Left renal cortex interstitium (tissue), 4 donors: ENCODE measurements at places on chromosomes 2 and 18. TPM values are rescaled to one million over a fixed set of nuclear protein-coding genes. Genes with fewer than 3 reads are reported as not detected.

GRCh38 chr2:163794635-163795034 is 58.8 kb upstream of the FIGN start:
- no peak for DNase-seq

- DNase-seq = no peak
These were observed 8.7 kb upstream of the GPR155 start for GRCh38 chr2:174495365-174496012.

DNA sequence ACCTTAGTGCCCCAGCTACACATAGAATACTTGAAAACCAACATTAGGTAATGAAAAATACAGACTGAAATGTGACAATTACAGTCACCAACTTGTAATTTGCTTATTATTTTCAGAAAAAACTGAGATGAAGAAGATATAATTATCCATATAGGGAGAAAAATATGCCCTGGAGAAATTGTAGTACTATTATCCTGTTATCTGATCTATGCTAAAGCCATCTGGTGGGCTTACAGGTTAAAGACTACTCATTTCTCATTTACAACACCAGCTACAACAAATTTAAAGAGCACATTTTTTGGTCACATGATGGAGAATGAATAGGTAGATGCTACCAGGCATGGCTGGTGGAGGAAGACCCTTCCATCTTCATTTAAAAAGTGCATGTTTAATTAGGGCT is 79.6 kb upstream of the NYAP2 start:
- no peak for DNase-seq

Gene CPO
- polyA plus RNA-seq = 2.0 TPM

- peak; percentile 49 for DNase-seq
These were observed 761.6 kb downstream of the DSC3 start for GRCh38 chr18:30280861-30281470.

DNA sequence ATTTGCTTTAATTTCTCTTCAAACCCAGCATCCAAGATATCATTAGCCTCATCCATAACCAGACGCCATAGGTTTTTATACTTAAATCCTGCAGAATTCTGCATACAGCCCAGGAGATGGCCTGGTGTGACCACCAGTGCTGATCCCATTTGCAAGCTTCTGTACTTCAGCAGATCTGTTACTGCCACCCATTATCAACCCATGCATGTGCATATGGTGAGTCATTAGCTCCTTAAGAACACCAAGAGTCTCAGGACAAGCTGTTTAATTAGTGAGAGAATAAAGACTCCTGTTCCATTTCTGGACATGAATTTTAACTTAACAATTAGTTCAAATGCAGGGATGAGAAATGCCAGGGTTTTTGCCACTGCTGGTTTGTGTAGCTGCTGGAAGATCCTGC is 110.7 kb upstream of the TANK start:
- DNase-seq = no peak

DNA sequence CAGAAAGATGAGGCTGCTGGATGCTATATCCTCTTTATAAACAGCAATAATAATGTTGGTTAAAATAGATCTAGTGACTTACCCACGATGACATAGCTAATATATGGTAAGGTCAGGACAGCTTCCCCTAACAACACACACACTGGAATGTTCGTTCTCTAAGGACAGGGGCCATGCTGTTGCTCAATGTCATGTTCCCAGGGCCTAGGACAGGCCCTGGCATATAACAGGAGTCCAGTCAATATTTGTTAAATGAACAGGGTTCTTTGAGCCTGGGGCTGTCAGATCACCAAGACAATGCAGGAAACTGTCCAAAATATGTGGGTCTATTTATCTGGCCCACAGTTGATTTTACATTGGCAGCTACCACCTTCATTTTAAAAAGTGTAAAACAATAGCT is 207.1 kb upstream of the MEX3C start:
- no peak for DNase-seq

Gene KANSL1L
- 70.9 TPM for polyA plus RNA-seq

- DNase-seq = no peak
These were observed 57.1 kb upstream of the KLHL29 start for GRCh38 chr2:23327887-23328286.

DNA sequence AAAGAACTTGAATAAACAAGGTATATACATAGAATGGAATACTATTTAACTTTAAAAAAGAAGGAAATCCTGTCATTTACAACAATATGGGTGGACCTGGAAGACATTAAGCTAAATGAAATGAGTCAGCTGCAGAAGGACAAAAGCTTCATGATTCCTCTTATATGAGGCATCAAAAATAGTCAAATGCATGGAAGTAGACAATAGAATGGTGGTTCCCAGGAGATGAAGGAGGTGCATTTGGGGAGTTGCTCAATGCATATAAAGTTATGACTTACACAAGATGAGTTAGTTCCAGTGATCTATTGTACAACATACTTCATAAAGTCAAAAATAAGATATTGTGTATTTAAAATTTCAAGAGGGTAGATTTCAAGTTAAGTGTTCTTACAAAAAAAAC is 426.1 kb upstream of the UBE2E3 start:
- no peak for DNase-seq

GRCh38 chr2:73307720-73308119 is 14.4 kb upstream of the EGR4 start:
- DNase-seq = no peak

GRCh38 chr2:212536817-212537725 is 1.5 kb downstream of the ERBB4 start:
- DNase-seq = no peak

Gene MERTK
- 21.4 TPM for polyA plus RNA-seq

- DNase-seq = no peak
These were observed 106.8 kb upstream of the TMEM178A start for GRCh38 chr2:39558906-39559305.

GRCh38 chr2:64145714-64146113 is 1.5 kb upstream of the PELI1 start:
- no peak for DNase-seq

DNA sequence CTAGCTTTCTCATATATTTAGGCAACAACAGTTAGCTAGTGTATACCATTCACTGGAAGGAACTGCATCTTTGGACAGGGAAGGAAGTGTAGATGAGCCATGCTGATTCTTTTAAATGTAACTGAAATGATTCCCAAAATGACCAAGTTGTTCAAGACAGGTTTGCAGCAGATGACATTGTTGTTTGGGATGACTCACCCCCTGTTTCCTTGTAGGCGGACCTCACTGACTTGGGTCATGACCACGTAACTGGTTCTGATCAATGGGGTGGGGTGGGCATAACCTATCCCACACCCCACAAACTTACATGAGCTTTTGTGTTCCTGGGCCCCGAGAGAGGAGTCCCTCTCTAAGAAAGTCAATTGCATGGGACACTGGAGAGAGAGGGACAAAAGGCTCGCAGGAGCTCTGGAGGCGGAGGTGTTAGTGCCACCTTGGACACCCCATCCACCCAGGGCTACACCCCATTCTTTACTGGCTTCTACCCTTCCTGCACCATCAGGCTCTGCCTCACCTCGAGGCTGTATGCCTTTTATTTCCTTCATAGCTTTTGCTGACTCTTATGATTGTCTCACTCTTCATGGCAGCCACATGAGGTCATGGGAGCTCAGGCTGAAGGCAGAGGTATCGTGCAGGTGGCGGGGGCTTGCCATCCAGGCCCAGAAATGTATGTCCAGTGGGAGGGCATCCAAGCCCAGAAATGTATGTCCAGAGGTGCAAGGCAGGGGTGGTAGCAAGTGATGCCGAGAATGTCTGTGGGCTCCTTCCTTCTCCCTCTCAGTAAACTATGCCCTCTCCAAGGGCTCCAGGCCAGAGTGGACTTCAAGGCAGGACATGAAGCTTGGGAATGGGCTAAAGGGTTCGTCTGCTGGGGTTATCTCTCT is 108.0 kb downstream of the TWIST2 start:
- DNase-seq = no peak

Gene MAP2
- 36.2 TPM for polyA plus RNA-seq

Gene HOXD12
- 0.79 TPM for polyA plus RNA-seq

DNA sequence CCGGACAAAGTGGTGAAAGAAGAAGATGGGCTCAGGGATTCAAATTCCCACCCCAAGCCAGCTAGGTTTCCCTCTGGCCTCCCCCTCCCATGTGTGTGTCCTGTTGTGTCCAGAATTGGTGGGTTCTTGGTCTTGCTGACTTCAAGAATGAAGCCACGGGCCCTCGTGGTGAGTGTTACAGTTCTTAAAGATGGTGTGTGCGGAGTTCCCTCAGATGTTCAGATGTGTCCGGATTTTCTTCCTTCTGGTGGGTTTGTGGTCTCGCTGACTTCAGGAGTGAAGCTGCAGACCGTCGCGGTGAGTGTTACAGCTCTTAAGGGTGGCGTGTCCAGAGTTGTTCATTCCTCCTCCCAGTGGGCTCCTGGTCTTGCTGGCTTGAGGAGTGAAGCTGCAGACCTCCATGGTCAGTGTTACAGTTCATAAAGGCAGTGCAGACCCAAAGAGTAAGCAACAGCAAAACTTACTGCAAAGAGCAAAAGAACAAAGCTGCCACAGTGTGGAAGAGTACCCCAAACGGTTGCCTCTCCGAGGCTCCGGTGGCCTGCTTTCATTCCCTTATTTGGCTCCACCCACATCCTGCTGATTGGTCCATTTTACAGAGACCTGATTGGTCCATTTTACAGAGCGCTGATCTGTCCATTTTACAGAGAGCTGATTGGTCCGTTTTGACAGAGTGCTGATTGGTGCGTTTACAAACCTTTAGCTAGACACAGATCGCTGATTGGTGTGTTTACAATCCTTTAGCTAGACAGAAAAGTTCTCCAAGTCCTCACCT is 37.7 kb upstream of the KLF11 start:
- DNase-seq = no peak

DNA sequence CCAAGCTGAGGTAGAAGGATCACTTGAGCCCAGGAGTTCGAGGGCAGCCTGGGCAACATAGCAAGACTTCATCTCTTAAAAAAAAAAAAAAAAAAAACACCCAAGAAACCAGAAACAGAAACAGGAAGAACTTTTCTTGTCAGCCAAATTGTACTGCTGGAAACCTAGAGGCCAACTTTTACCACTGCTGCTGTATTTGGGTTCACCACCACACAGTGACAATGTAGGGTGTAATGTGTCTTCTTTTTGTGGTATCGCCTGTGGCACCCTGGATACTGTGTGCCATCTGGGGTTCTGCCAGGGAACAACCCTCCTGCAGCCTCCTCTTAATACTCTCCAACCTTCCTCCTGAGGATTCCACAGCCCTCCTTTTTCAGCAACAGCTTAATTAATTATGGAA is 72.6 kb downstream of the STK39 start:
- DNase-seq = no peak

DNA sequence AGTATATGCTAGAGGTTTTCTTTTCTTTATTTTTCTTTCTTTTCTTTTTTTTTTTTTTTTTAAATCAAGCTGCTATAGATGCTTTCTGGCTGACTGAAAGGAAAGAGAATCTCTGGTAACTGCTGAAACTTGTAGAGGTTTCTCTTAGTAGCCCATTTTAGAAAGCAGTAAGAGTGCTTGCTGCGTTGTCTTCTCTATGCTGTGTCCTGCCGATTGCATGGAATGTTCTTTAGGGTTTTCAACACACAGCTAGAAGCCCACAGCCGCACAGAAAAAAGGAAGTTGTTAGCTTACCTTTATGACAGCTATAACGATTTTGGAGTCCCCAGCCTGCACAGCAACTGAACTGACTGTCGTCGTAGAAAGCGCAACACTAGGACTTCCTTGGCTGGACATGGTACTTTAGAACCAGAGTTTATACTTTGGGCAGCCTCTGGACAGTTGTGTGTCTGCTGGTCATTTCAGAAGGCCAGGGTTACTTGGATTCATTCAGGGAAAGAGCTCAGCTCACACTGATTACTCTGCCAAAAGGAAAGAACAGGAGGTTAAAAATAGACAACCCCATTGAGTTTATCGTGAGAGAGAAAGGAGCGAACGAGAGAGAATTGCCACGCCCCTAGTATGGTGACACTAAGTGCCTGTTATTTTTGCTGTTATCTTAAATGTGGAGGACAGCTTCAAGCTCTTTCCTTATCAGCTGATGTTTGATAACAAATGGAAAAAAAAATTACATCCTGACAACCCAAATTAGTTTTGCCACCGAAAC is at the start of gene CCDC141:
Gene CCDC141, minus strand, starts transcription at position 592 of the 766 bp plus-strand sequence. Its CDS starts 196 bp downstream, at position 396.
- DNase-seq = no peak

- no peak for DNase-seq
These were observed 58.7 kb downstream of the CRIM1 start for GRCh38 chr2:36414307-36414706.

Gene UGT1A4
- not detected for polyA plus RNA-seq

Gene TUBA3E
- not detected for polyA plus RNA-seq

DNA sequence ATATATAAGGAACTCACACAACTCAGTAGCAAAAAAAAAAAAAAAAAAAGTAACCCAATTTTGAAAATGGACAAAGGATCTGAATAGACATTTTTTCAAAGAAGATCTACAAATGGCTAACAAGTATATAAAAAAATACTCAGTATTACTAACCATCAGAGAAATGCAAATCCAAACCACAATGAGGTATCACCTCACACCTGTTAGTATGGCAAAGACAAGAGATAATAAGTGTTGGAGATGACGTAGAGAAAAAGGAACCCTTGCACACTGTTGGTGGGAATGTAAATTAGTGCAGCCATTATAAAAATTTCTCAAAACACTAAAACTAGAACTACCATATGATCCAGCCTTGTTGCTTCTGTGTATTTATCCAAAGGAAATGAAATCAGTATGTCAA is 5.8 kb upstream of the CNDP1 start:
- DNase-seq = no peak

Gene CRYBA2
- not detected for polyA plus RNA-seq

Gene SDC1
- polyA plus RNA-seq = 25.4 TPM

- no peak for DNase-seq
These were observed 16.3 kb downstream of the MFSD2B start for GRCh38 chr2:24026233-24026632.
